ENCODE measurements at places on chromosomes 7 and 10. TPM values are rescaled to one million over a fixed set of nuclear protein-coding genes. Genes with fewer than 3 reads are reported as not detected.

PFKP gene
- 215 TPM for total RNA-seq

CREB5 gene
- not detected for total RNA-seq

HOGA1 gene
- not detected for total RNA-seq

SYT15 gene
- 1.4 TPM for total RNA-seq

ATXN7L1 gene
- total RNA-seq, result 17.0 TPM

ODAD2 gene
- total RNA-seq, result not detected

- DNase-seq, result no peak
Measured at GRCh38 chr7:50317221-50317678, 12.7 kb downstream of the IKZF1 start.

GRCh38 chr7:3260401-3260715, 40.7 kb upstream of the SDK1 start:
- no peak for DNase-seq

- DNase-seq, result no peak
Measured at GRCh38 chr10:33715303-33715975, 381.0 kb upstream of the NRP1 start.

DNA sequence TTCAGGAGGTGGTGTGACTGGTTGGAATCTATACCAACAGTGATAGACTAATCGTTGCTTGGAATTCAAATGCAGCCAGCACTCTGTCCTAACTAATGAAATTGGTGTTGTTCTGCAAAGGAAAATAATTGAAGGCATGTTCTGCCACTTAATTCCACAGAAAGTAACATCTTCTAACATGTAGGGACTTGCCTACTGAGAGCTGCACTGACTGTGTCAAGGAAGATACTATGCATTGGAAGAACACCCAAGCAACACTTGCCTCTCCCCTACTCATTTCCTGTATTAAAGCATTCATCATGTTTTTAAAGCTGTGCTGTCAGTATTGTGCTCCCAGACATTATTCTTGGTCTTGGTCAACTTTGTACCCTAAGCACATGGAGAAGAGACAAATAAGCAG, 2.7 kb upstream of the CYP3A7 start:
- no peak for DNase-seq

DNA sequence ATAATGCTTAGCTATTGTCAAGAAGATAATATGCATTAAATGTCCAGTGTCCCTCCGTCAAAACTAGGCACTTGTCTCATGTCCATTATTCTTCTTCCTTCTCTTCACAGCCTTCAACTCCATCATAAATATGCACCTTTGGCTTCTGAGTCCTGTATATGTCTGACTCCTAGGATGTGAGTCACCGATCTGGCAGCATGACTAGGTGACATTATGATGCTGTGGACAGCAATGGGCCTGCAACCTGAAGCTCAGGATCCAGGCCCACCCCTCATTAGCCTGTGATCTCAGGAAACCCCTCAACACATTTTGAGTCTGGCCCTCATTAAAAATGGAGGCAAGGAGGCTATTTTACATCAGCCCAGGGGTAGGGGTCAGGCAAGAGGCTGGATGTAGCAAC, 362.5 kb upstream of the ZMIZ1 start:
- no peak for DNase-seq

DNA sequence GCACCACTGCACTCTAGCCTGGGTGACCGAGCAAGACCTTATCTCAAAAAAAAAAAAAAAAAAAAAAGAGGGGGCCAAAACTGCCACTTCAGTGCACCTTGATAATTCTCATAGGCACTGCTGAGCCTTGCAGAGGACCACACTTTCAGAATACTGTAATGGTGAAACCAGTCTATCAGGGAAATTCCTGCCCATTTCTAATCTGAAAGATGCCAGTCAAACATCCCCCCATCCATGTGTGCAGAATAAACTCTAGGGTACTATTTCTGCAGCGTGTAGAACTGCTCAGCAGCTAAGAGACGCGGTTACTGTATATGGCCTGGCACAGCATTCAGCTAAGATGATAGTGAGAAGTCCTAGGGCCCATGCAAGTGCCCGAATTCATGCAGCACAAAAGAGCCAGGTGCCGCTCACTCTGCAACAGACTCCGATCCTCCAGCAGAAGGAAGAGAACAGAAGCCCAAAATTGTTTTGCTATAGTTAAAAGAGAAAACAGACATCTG, 286.8 kb upstream of the KLF14 start:
- no peak for DNase-seq

DNA sequence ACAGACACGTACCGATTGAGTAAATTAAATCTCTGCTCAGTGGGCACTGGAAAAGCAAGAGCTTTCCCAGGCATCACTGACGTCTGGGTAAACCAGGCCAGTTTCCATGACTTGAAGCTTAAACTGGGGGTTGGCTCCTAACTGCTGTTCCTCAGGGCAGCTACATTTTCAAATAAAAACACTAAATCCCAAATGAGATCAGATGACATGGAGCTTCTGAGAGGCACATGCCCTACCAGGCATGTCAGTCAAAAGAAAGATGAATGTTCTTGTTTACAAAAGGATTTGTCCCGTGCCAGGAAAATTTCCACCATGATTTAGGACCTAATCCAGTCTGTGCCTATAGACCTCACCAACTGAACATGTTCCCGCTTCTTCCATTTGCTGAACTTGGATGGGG, 220.2 kb downstream of the KCNMA1 start:
- no peak for DNase-seq

DNA sequence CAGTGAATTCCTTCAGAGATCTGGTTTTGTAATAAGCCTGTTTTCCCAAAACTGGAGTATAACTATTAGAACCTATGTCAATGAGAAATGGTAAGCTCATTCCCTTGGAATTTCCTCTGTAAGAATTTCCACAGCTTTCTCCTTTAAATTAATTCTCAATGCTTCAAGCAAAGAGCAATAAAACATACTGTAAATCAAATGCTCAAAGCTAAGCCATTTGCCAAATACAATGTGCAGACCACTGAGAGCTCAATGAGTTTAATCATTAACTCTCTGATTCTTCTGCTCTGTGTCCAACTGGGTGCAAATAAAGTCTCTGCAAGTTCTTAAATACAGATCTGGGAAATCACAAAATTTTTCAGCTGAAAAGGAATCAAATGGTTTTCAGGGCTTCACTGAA, 227.6 kb upstream of the IMMP2L start:
- no peak for DNase-seq

GRCh38 chr7:146741911-146742310, 625.3 kb downstream of the CNTNAP2 start:
- DNase-seq, result no peak
